ENCODE measurements at places on chromosomes 3 and 15.

DNA sequence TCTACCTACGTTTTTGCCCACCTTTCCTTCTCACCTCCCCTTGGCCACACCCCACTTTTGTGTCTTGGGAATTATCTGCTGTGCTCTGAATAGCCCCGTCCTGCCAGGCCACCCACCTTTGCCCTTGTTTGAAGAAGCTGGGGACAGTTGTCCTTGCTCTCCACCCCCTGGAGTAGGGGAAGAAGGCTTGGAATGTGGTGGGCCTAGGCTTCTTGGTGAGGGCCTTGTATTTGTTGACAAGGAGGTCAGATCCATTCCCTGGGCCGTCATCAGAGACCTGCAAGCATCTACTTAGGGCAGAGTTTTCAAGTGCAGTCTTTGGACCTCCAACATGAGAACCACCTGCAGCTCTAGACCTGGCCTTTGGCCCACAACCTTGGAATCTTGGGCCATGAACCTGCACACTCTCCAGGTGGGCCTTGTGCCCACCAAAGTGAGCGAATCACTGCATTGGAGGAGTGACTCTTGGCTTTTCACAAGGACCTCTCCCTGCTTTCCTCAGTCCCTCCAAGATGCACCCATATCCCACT lies 160.6 kb downstream of the APBA2 start:
- DNase-seq, result no peak

- DNase-seq, result no peak
Measured at GRCh38 chr15:88204584-88204983, 52.0 kb downstream of the NTRK3 start.

GRCh38 chr3:89013536-89013935 lies 93.9 kb upstream of the EPHA3 start:
- no peak for DNase-seq

DNA sequence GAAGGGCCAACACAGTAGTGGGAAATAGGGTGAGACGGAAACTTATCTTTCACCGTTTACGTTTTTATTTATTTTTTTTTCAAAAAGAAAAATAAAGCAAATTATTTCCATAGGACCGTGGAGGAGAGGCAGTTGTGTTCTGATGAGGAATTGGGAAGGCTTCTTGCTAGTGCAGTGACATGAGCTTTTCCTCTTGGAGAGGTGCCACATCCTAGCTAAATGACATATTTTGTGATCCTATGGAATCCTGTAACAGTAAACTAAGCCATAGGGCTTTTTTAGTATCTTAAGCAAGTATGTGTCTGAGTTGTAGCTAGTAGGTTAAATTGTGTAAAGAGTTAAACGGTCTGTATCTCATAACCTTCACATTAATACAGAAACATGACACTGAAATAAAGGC lies 609.9 kb downstream of the RBMS3 start:
- DNase-seq, result no peak

GRCh38 chr3:64638511-64638910 lies 49.3 kb downstream of the ADAMTS9 start:
- DNase-seq, result no peak

- no peak for DNase-seq
Measured at GRCh38 chr15:37359893-37360290, 259.5 kb upstream of the MEIS2 start.

- no peak for DNase-seq
Measured at GRCh38 chr3:108595321-108595720, 5.8 kb downstream of the DZIP3 start.

GRCh38 chr15:78382114-78382880 lies 42.1 kb downstream of the CRABP1 start:
- no peak for DNase-seq

DNA sequence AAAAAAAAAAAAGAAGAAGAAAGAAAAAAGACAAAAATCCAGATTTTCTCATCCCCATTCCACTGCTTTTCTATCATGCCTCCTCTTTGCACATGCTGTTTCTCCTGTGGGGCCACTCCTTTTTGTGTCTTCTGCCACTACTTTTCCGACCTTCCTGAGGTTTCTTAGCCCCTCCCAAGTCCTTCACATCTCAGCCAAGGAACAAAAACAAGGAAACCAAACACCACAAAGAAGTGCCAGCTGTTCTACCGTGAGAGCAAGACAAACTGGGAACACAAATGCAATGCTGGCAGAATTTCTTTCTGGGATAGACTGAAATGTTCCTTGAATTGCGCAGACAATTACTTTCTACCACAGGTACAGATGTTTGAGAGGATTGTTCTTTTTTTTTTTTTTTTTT lies 83.2 kb downstream of the MB21D2 start:
- no peak for DNase-seq

DNA sequence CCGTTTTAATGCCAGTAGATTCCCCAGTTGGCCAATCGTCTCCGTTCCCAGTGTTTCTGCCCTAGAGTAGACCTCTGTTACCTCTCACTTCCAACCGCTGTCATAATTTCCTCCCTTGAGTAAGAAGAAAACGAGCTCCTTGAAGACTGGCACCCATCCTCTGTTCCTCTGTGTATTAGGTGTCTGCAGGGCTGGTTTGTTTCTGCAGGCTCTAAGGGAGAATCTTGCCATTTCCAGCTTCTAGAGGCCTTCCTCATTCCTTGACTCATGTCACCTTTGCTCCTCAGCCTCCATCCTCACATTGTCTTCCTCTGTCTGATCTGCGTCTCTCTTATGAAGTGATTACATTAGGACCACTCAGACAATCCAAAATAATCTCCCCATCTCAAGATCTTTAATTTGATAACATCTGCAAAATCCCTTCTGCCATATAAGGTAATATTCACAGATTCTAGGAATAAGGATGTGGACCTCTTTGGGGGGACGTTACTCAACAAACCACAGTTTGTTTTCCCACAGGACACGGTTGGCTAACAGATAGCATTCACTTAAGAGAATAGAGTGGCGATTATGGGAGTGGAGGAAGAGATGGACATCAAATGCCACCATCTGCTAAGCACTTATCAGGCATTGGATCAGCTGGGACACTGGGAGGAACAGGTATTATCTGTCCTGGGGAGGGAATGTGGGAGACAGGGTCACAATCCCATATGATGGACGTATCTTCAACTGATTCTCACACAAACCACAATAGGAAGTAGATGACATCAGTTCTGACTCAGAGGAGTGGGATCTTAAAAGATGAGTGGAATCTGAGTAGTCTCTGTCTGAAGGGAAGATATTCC lies 17.1 kb downstream of the ARHGAP31 start:
- peak; percentile 78 for DNase-seq

DNA sequence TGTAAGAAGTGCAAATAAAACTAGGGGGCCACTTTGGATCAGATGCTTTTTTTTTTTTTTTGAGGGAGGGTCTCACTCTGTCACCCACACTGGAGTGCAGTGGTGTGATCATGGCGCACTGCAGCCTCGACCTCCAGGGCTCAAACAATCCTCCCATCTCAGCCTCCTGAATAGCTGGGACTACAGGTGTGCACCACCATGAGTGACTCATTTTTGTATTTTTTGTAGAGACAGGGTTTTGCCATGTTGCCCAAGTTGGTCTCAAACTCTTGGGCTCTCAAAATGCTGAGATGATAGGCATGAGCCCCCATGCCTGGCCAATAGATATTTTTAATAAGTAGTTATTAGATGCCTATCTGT lies 20.8 kb downstream of the CCR1 start:
- no peak for DNase-seq

DNA sequence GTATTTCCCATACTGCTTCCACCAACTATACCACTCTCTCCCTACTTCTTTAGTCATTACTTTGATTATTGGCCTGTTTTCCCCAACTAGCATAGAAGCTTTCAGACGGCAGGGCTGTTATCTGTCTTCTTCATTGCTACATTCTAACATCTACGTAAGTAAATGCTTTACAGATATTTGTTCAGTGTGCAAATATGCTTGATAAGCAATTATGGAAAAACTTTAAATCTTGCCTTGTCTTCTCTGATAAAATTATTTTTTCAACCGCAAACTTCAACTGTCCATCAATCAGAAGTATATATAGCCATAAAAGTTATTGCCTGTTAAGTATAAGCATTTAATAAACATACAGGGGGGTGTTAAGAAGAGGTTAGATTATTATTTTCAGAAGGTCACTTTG lies 35.7 kb downstream of the ZDHHC23 start:
- no peak for DNase-seq

DNA sequence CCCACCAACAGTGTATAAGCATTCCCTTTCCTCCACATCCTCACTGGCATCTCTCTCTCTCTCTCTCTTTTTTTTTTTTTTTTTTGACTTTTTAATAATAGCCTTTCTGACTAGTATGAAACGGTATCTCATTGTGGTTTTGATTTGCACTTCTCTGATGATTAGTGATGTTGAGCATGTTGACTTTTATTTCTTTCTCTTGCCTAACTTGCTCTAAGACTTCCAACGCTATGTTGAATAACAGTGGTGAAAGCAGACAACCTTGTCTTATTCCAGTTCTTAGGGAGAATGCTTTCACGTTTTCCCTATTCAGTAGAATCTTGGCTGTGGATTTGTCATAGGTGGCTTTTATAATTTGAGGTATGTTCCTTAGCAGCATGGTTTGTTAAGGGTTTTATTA lies 249.4 kb upstream of the MDFIC2 start:
- peak; percentile 6 for DNase-seq

GRCh38 chr15:63181648-63182047 lies 7.8 kb upstream of the RAB8B start:
- DNase-seq, result no peak

DNA sequence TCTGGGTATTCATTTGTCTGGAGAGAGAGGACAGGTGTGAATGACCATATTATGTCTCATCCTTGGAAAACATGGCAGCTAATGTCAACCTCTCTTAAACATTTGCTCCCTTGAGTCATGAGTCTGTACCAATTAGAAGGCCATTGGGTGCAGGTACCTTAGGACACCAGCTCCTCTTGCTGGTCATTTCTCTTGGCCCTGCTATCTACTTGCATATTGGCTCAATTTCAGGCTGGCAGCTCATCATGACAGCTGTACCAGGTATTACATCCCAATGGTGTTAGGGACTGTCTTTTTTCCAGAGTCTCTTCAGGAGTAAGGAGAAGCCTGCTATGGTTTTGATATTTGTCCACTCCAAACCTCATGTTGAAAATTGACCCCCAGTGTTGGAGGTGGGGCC lies 92.2 kb upstream of the ANKRD28 start:
- no peak for DNase-seq

DNA sequence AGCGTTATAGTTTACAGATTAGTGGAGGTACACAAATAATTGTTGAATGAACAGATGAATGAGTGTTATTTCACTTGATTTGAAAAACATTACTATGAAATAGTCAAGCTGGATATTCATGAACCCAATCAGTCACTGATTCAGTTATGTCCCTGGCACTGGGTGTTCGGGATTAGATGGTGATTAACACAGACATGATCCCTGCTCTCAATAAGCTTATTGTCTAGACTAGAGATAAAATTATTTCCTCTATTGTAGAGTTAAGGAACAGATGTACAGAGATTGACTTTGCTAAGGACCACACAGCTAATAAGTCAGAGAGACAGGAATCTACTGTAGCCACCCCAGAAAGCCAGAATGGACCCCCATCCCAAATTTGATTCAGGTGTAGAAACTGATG lies 963 bp downstream of the GRAMD1C start:
- no peak for DNase-seq

- no peak for DNase-seq
Measured at GRCh38 chr3:48881006-48881405, 17.7 kb downstream of the SLC25A20 start.

DNA sequence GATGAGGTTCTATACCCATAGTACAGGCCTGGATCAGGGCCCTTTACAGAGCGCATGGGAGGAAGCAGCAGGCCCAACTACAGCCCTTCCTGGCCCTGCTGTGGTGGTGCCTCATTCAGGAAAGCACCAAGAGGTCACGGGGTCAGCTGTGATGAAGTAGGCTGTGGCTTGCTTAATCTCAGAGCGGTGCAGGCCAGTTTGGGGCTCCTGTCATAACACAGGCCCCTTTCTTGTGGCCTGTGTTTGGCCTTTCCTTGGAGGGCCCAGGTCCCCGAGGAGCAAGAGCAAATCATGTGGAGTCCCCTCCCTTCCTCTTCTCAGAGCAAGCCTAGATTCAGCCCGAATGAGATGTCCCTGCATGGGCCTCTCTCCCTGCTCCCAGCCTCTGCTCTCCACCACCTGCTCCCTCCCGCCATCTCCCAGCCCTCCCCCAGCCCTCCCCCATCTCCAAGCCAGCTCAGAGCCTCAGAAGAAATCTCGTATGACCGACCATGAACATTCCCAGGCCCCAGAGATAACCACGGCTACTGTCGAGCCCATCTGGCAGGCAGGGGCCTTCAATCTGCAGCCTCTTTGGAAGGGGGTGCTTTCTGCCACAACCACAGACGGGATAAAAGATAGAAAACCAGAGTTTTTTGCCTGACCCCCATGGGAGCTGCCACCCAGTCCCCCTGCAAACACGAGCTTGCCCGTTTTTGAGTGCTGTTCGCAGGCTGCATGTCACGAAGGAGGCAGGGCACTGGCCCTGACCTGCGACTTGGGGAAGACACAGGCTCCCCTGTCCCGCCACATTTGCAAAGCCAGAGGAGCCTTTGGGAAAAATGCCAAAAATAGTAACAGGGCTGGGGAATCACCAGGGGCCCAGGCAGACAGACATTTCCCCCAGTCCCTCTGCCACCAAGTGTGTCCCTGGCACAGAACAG lies 32.3 kb upstream of the DUSP7 start:
- no peak for DNase-seq

- DNase-seq, result no peak
Measured at GRCh38 chr15:58257776-58258325, 119.7 kb downstream of the AQP9 start.

- DNase-seq, result no peak
Measured at GRCh38 chr3:77149382-77149781, 109.5 kb downstream of the ROBO2 start.

DNA sequence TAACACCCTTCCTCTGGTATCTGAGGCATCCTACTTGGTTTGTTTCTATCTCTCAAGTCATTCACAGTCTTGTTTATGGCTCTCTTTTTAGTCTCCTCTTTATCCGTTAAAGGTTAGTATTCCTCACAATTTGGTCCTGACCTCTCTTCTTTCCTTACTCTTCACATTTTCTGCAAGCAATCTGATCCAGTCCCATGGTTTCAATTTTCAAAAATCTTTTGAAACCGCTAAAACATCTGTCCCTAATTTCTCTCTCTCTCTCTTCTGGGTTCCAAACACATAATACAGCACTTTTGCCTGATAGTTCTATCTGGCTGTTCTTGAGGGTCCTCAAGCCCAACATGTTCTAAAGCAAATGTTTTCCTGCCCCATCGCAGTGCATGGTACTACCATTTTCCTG lies 149.0 kb downstream of the SERPINI1 start:
- DNase-seq, result no peak

- DNase-seq, result no peak
Measured at GRCh38 chr3:110670407-110670806, 401.2 kb upstream of the NECTIN3 start.

- no peak for DNase-seq
Measured at GRCh38 chr15:43769584-43770228, 7.1 kb downstream of the ELL3 start.

GRCh38 chr3:161560008-161560637 lies 63.5 kb downstream of the OTOL1 start:
- no peak for DNase-seq

GRCh38 chr3:63513791-63514190 lies 138.7 kb upstream of the SNTN start:
- no peak for DNase-seq

- DNase-seq, result no peak
Measured at GRCh38 chr15:39052323-39052705, 487.7 kb upstream of the RASGRP1 start.

All from fibroblast of skin of left biceps (primary cell).